ENCODE measurements at places on chromosomes 5 and 9. TPM values are rescaled to one million over a fixed set of nuclear protein-coding genes. Genes with fewer than 3 reads are reported as not detected.

The BTNL8 gene
- not detected for polyA plus RNA-seq

The ARHGEF39 gene
- polyA plus RNA-seq: not detected

The TEX48 gene
- not detected for polyA plus RNA-seq

The C5orf58 gene
- polyA plus RNA-seq: not detected

The SPARC gene
- 35.7 TPM for polyA plus RNA-seq

The FGF1 gene
- polyA plus RNA-seq: 4.4 TPM

The TRMT10B gene
- 4.8 TPM for polyA plus RNA-seq

The ADGRD2 gene
- polyA plus RNA-seq: not detected

The TTC33 gene
- polyA plus RNA-seq: 12.7 TPM
